ENCODE measurements at places on chromosomes 1 and 21. TPM values are rescaled to one million over a fixed set of nuclear protein-coding genes. Genes with fewer than 3 reads are reported as not detected.
A peak's percentile ranks its signal among the peaks of the same experiment; 100 is the strongest.

DNA sequence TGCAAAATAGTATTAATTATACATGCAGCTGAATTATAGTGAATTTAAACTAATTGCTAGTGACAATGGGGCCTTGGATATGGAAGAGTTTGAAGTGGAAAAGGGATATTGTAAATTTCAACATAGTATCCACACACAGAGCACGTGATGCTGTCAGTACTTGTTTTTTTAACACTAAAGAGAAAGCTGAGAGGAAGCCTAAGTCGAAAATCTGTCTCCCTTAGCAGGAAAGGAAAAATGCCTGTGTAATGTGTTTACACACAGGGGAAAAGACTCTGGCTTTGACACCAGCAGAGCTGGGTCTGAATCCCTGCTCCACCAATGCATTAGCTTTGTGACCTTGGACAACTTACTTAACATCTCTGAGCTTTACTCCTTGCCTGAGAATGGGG lies 42.6 kb downstream of the PCSK9 start:
- H3K27me3 ChIP-seq = no peaks in the 10 kb centered on the region
- H3K36me3 ChIP-seq = peaks cover 60% of the 10 kb centered on the region
- H3K4me3 ChIP-seq = no peak overlapping the region
- no peak overlapping the region for H3K27ac ChIP-seq
- DNase-seq = no peak

DNA sequence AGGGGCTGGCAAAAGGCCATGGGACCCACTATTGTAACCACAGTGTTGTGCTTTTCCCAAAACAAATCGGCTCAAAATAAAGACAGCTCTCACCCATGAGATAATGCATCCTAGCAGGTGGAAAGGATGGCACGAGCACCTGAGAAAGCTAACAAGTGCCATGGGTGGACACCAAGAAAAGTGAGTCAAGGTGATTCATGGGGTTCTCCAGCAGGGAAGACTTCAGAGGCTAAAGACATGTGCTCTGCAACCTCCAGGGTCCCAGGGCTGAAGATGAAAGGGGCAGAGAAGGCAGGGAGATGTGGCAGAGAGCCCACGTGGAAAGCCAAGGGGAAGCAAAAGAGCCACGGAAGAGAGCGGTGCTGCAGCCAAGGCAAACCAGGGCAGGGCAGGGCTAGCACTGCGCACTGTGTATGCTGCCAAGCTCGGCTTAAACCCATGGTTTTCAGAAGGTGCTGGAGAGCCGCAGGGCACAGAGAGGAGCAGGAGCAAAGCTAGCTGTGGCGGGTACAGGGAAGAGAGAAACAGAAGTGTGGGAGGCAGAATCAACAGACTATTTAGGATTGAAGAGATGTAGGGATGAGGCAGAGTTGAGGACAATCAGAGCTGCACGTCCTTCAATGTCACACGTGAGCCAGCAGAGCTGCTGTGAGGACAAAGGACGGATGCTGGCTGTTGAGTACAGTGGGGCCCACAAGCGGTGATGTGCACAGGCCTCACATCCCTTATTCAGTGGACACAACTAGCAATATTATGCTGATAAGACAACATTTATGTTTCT lies 41.8 kb upstream of the C1orf198 start:
- no peak overlapping the region for H3K27ac ChIP-seq
- H3K4me3 ChIP-seq = no peak overlapping the region
- DNase-seq = no peak
- no peaks in the 10 kb centered on the region for H3K27me3 ChIP-seq

GRCh38 chr1:207892764-207893163 lies 18.2 kb downstream of the CD34 start:
- no peaks in the 10 kb centered on the region for H3K27me3 ChIP-seq
- H3K4me3 ChIP-seq = no peak overlapping the region
- H3K36me3 ChIP-seq = no peaks in the 10 kb centered on the region

DNA sequence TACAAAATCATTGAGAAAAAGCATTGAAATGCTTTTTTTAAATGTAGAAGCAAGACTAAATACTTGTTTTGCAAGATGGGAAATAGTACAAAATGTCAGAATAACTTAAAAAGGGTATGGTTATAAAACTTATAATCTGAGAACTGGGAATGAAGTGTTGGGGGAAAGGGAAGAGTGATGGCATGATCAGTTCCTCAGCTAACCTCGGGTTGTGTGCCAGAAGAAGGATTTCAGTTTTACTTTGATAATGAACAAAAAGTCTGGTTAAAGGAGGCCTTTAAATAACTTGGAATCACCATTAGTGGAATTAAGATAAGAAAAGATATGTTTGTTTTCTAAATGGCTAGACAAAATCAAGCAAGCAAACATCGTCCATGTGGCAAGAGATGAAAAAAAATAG lies 20.7 kb downstream of the NEK7 start:
- no peak for DNase-seq
- H3K36me3 ChIP-seq = no peaks in the 10 kb centered on the region
- H3K27me3 ChIP-seq = no peaks in the 10 kb centered on the region

- peak; percentile 39 for DNase-seq
- H3K4me3 ChIP-seq = peak overlapping the region; percentile 90
- peaks cover 4% of the 10 kb centered on the region for H3K36me3 ChIP-seq
- no peaks in the 10 kb centered on the region for H3K27me3 ChIP-seq
- H3K27ac ChIP-seq = no peak overlapping the region
- H3K4me1 ChIP-seq = peaks cover 3% of the 10 kb centered on the region
These were observed 750 bp downstream of the NECAP2 start for GRCh38 chr1:16441282-16441665.

DNA sequence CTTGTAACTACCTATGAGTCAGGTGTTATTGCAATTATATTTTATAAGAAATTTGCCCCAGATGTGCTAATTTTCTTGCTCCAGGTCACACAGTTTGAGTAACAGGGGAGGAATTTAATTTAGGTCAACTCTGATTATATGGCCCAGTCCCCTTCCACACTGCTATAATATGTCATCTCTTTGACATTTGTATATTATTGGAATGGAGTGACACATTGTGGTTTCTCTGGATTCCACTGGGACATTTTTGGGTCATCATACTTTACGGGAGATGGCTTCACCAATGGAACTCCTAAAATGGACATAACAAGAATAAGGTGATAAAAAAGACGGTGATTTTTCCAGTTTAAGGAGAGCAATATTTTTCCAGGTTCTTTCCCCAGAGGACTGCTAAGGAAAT lies 191.2 kb downstream of the DISC1 start:
- no peaks in the 10 kb centered on the region for H3K27me3 ChIP-seq
- peak; percentile 36 for DNase-seq
- H3K4me3 ChIP-seq = no peak overlapping the region

DNA sequence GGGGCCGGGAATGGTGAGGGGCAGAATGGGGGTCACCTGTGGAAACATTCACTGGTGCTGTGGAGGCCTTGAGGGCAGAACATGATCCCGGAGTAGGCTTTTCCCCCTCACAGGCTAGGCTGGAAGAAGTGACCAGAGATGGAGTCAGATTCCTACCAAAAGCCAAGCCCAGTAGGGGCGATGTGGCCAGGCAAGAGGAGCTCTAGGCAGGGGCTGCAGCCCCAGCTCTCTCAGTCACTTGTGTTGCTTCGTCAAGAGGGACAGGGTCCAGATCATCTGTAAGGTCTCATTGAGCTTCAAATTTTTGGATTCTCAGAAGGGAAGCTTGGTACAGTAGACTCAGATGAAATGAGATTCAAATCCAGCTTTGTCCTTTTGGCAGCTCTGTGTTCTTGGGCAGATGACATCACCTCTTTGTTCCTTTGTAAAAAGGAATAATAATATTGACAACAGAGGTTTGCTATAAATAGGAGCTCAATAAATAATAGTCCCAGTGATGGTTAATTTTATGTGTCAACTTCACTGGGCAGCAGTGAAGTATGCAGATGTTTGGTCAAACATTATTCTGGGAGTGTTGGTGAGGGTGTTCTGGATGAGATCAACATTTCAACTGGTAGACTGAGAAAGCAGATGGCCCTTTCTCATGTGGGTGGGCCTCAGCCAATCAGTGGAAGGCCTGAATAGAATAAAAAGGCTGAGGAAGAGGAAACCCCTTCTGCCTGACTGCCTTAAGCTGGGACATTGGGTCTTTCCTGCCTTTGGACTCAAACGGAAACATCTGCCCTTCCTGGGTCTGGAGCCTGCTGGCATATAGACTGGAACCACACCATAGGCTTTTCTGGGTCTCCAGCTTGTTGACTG lies 324.7 kb upstream of the USP24 start:
- no peak overlapping the region for H3K4me3 ChIP-seq
- H3K4me1 ChIP-seq = peaks cover 36% of the 10 kb centered on the region
- no peaks in the 10 kb centered on the region for H3K36me3 ChIP-seq
- DNase-seq = no peak
- no peaks in the 10 kb centered on the region for H3K27me3 ChIP-seq

DNA sequence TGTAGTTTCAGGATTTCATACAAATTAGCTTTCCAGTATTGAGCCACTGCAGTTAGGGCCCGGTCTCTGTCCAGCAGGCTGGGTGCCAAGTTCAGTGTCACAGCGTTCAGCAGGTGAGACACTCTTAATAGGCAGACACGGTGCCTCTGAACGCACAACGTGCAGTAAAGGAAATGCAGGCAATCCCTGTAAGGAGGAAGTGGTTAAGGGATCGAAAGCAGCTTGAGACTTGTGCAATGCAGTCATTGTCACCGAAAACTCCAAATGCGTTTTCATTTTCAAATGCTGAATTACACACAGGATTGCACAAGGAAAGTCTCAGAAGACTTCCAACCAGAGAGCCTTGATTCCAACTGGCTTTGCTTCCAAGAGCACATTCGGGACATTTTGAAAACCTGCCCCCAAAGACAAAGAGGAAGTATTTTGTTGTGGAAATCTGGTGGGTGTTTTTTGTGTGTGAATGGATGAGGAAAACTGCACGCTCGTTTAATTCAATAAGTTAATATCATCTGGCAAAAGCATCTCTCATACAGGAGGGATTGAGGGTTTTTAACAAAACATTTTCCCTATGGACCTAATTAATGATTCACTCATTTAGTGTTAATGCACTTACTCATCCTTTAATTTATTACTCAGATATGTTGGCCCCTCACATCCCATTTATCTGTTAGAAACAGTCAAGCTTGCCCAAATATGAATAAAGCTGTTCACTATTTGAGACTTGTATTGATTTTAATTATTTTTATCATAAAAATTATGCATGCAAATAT lies 61.6 kb downstream of the PTGS2 start:
- peaks cover 6% of the 10 kb centered on the region for H3K4me1 ChIP-seq
- peak; percentile 61 for DNase-seq
- peak overlapping the region; percentile 60 for H3K27ac ChIP-seq
- no peaks in the 10 kb centered on the region for H3K36me3 ChIP-seq

GRCh38 chr1:56803561-56804156 lies 15.5 kb downstream of the FYB2 start:
- H3K4me3 ChIP-seq = no peak overlapping the region
- H3K4me1 ChIP-seq = no peaks in the 10 kb centered on the region
- peak; percentile 67 for DNase-seq
- H3K27me3 ChIP-seq = no peaks in the 10 kb centered on the region
- no peaks in the 10 kb centered on the region for H3K36me3 ChIP-seq

DNA sequence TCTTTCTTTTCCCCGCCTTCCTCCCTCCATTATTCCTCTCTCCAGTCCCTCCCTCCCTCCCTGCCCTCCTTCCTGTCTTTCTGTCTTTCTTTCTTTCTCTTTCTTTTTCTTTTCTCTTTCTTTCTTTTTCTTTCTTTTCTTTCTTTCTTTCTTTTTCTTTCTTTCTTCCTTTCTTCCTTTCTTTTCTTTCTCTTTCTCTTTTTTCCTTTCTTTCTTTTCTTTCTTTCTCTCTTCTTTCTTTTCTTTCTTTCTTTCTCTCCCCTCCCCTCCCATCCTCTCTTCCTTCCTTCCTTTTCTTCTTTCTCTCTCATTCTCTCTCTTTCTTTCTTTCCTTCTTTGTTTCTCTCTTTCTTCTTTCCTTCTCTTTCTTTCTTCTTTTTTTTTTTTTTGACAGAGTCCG lies 402.2 kb upstream of the PLXNA2 start:
- H3K4me3 ChIP-seq = no peak overlapping the region
- H3K36me3 ChIP-seq = no peaks in the 10 kb centered on the region
- no peaks in the 10 kb centered on the region for H3K4me1 ChIP-seq

DNA sequence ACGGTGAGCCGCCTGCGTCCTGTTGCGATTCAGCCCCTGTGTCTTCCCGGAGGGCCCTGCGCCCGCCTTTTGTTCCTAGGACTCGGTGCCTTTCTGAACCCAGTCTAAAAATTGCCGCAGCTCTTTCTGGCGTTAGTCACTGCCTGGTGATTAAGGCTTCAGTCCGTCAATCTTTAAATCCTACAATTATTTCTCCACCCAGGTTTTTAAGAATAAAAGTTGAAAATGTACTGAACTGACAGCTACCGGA lies 16.2 kb upstream of the PDXK start:
- H3K4me3 ChIP-seq = no peak overlapping the region
- H3K27ac ChIP-seq = no peak overlapping the region
- H3K4me1 ChIP-seq = peaks cover 5% of the 10 kb centered on the region
- no peak for DNase-seq
- no peaks in the 10 kb centered on the region for H3K27me3 ChIP-seq

Gene PDZK1
- total RNA-seq = 4.2 TPM

DNA sequence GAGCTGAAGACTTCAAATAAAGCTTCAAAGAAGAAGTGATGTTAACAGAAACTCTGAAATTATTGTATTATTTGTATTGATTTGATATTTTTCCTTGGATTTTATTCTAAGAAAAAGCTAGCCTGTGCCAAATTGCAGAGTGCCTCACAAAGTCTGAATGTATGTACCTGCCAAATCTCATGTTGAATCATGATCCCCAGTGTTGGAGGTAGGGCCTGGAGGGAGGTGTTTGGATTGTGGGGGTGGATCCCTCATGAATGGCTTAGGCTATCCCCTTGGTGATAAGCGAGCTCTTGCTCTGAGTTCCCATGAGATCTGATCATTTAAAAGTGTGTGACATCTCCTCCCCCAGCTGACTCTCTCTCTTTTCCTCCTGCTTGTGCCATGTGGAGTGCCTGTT lies 43.6 kb downstream of the ACKR1 start:
- peaks cover 15% of the 10 kb centered on the region for H3K27me3 ChIP-seq
- H3K4me3 ChIP-seq = no peak overlapping the region
- DNase-seq = no peak
- no peaks in the 10 kb centered on the region for H3K36me3 ChIP-seq
- H3K4me1 ChIP-seq = no peaks in the 10 kb centered on the region

DNA sequence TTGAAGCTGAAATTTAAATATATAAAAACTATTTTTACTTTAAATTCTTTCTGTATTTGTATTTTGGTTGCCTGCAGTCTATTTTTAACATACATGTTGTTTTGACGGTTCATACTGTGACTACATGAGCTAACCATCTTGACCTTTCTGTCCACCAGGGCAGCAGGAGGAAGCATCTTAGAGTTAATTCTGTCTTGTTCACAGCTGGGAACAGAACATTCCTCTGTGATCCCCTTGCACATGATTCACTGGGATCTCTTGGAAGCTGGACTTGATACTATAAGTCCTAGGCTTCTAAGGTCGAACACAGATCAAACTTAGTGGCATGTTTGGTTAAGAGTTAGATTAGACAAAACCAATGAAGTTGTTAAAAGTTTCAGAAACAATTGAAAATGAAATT lies 99.7 kb downstream of the NFIA start:
- H3K4me1 ChIP-seq = peaks cover 11% of the 10 kb centered on the region
- no peaks in the 10 kb centered on the region for H3K36me3 ChIP-seq
- no peaks in the 10 kb centered on the region for H3K27me3 ChIP-seq
- H3K27ac ChIP-seq = no peak overlapping the region
- no peak overlapping the region for H3K4me3 ChIP-seq

- no peak for DNase-seq
- H3K27me3 ChIP-seq = no peaks in the 10 kb centered on the region
- H3K4me3 ChIP-seq = no peak overlapping the region
- no peak overlapping the region for H3K27ac ChIP-seq
These were observed 21.0 kb downstream of the IFNGR2 start for GRCh38 chr21:33424214-33424613.

- H3K4me3 ChIP-seq = no peak overlapping the region
- DNase-seq = no peak
- H3K27me3 ChIP-seq = peaks cover 53% of the 10 kb centered on the region
- H3K27ac ChIP-seq = no peak overlapping the region
- H3K36me3 ChIP-seq = no peaks in the 10 kb centered on the region
These were observed 234.7 kb upstream of the CSF3R start for GRCh38 chr1:36717431-36717830.

Gene FCRLA
- total RNA-seq = not detected
